IPS DF 6.9 (cell line): ENCODE measurements at places on chromosomes 2 and 18.
A peak's percentile ranks its signal among the peaks of the same experiment; 100 is the strongest.

GRCh38 chr2:119113489-119113770, 45.1 kb downstream of the C1QL2 start:
- H3K4me1 ChIP-seq = peaks cover 14% of the 10 kb centered on the region
- no peaks in the 10 kb centered on the region for H3K27me3 ChIP-seq
- H3K36me3 ChIP-seq = no peaks in the 10 kb centered on the region

DNA sequence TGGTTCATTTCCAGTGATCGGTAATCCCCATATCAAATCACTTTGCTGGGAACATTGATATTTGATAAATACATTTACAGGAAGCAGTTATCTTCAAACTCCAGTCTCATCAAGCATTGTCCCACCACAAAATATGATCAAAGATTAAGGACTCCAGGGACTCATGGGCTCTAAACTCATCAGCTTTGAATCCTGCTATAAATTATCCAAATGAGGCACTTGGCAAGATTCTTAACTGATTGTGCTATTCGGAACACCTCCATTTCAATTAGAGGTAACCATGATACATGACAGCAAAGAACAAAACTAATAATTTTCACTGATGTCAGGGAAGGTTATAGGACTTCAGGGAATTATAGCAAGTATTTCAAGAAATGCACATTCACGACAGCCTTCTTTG, 1088.1 kb upstream of the PIK3C3 start:
- no peak overlapping the region for H3K4me3 ChIP-seq
- no peaks in the 10 kb centered on the region for H3K4me1 ChIP-seq
- H3K27me3 ChIP-seq = no peaks in the 10 kb centered on the region
- no peak overlapping the region for H3K27ac ChIP-seq
- no peaks in the 10 kb centered on the region for H3K36me3 ChIP-seq

DNA sequence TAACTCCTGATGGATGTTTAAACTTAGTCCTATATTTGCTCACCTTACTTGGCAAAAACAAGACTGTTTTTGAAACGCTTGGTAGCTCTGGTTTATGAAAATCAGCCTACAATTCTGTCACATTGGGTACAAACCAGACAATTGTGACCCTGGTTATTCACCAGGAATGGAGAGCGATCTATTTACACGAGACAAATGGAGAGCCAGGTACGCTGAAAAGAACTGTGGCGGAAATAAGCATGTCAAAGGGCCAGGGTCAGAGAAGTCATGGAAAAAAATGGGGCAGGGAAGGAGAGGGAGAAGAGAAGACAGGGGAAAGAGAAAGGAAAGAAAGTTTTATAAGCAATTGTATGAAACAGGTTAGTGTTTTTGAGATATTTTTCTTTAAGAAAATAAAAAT, 119.5 kb upstream of the ZFP36L2 start:
- H3K27me3 ChIP-seq = no peaks in the 10 kb centered on the region
- H3K4me1 ChIP-seq = peaks cover 5% of the 10 kb centered on the region; the same call in 1 of the 2 replicates
- no peak overlapping the region for H3K27ac ChIP-seq
- no peak overlapping the region for H3K4me3 ChIP-seq
- DNase-seq = peak; percentile 13
- H3K36me3 ChIP-seq = no peaks in the 10 kb centered on the region

DNA sequence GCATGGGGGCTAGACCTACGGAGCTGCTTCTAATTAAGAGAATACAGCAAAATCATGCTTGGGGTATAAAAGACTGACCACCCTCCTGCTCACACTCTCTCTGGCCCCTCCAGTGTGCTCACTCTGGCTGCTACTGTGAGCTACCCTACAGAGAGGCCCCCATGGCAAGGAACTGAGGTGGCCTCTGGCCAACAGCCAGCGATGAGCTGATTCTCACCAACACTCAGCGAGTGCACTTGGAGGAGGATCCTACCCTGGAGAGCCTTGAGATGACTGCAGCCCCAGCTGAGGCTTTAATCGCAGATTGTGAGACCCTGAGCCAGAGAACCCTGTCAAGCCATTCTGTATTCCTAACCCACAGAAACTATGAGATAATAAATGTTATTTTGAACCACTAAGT, 88.2 kb downstream of the GFPT1 start:
- H3K27me3 ChIP-seq = no peaks in the 10 kb centered on the region
- H3K27ac ChIP-seq = no peak overlapping the region
- no peaks in the 10 kb centered on the region for H3K36me3 ChIP-seq

DNA sequence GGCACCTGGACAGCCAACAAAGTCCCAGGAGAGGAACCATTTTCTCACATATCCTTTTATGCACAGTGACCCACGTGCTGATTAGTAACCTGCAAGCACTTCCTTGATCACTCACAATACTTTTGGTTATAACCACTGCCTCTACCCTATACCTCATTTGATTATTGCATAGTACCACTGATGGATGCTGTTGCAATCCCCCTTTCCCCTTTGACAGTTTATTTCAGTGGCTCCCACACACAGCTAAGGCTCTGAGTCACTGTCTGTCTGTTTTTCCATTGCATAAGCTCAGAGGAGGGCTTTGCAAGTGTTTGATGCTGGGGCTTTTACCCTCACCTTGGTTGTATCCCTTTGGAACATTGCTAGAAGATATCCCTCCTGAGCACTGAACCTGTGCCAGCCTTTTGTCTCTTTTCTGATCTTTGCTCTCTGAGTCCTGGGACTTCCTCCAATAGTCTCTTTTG, 101.7 kb upstream of the RBBP8 start:
- no peak overlapping the region for H3K27ac ChIP-seq
- H3K4me3 ChIP-seq = no peak overlapping the region
- DNase-seq = no peak
- H3K4me1 ChIP-seq = peaks cover 1% of the 10 kb centered on the region; the same call in 1 of the 2 replicates
- no peaks in the 10 kb centered on the region for H3K36me3 ChIP-seq
- H3K27me3 ChIP-seq = no peaks in the 10 kb centered on the region

GRCh38 chr18:470661-471501, 29.6 kb downstream of the COLEC12 start:
- H3K4me1 ChIP-seq = peaks cover 1% of the 10 kb centered on the region; the same call in 1 of the 2 replicates
- no peak overlapping the region for H3K27ac ChIP-seq
- no peak overlapping the region for H3K4me3 ChIP-seq
- DNase-seq = no peak
- no peaks in the 10 kb centered on the region for H3K27me3 ChIP-seq

DNA sequence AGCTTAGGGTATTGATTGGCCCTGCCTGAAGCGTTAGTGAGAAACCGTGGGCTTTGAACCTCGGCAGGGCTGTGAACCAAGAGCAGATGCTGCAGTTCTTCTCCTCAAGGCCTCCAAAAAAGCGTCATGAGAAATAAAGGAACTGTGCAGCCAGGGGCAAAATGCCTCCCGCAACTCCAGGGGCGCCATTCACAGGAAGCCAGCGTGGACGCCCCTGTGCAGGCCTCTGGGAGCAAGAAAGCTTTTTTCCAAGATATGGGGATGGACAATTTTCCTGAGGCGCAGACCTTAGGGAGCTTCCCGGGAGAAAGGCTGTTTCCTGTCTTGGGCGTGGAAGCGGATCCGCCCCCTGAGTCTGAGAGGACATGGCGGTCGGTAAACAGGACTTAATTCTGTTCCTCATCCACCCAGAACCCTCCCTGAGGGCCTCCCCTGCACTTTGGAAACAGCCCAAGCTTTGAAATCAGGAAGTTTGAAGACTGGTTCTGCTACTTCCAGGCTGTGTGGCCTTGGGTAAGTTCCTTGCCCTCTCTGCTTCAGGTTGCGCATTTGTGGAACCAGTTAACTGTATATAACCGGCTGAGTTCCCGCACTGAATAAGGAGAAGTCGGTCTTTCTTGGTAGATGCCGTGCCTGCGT, 29.6 kb upstream of the CABLES1 start:
- H3K4me3 ChIP-seq = no peak overlapping the region
- no peak for DNase-seq
- H3K27ac ChIP-seq = no peak overlapping the region
- H3K27me3 ChIP-seq = no peaks in the 10 kb centered on the region

DNA sequence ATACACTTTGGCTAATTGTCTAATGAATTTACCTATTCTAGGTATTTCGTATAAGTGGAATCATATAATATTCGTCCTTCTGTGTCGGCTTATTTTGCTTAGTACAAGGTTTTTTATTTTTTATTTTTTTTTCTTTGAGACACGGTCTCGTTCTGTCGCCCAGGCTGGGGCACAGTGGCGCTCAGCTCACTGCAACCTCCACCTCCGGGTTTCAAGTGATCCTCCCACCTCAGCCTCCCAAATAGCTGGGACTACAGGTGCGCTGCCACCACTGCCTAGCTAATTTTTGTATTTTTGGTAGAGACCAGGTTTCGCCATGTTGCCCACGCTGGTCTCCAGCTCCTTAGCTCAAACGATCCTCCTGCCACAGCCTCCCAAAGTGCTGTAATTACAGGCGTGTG, 38.2 kb downstream of the PCBP1 start:
- H3K27ac ChIP-seq = no peak overlapping the region
- no peaks in the 10 kb centered on the region for H3K36me3 ChIP-seq
- DNase-seq = no peak
- no peaks in the 10 kb centered on the region for H3K27me3 ChIP-seq
- peaks cover 2% of the 10 kb centered on the region; the same call in 1 of the 2 replicates for H3K4me1 ChIP-seq
- no peak overlapping the region; the same call in 1 of the 2 replicates for H3K4me3 ChIP-seq

DNA sequence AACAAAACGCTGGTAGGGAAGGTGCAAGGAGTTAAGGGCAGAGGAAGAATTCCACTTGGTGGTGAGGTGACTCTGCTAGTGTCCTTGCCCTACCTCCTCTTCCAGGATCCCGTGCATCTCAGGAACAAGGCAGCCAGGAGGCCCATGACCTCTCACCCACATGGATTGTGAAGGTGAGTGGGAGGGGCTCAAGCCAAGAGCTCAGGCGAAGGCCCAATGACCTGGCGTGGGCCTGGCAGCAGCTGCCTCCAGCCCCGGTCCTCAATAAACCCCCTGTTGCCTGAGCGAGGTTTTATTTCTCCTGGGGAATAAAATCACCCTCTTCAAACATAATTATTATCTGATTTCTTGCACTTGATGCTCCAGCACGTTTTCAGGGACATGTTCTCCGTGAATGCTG, 28.2 kb downstream of the LAMA1 start:
- no peaks in the 10 kb centered on the region for H3K4me1 ChIP-seq
- no peaks in the 10 kb centered on the region for H3K27me3 ChIP-seq
- no peak for DNase-seq
- no peaks in the 10 kb centered on the region for H3K36me3 ChIP-seq
- no peak overlapping the region for H3K27ac ChIP-seq
- H3K4me3 ChIP-seq = no peak overlapping the region

GRCh38 chr2:12897181-12897580, 180.4 kb downstream of the TRIB2 start:
- H3K27me3 ChIP-seq = no peaks in the 10 kb centered on the region
- no peak overlapping the region for H3K27ac ChIP-seq
- no peak for DNase-seq
- no peak overlapping the region for H3K4me3 ChIP-seq
- no peaks in the 10 kb centered on the region for H3K4me1 ChIP-seq
- no peaks in the 10 kb centered on the region for H3K36me3 ChIP-seq

GRCh38 chr18:11289248-11289647, 139.9 kb upstream of the PIEZO2 start:
- no peak overlapping the region for H3K4me3 ChIP-seq
- DNase-seq = no peak
- no peaks in the 10 kb centered on the region for H3K27me3 ChIP-seq
- H3K4me1 ChIP-seq = no peaks in the 10 kb centered on the region

DNA sequence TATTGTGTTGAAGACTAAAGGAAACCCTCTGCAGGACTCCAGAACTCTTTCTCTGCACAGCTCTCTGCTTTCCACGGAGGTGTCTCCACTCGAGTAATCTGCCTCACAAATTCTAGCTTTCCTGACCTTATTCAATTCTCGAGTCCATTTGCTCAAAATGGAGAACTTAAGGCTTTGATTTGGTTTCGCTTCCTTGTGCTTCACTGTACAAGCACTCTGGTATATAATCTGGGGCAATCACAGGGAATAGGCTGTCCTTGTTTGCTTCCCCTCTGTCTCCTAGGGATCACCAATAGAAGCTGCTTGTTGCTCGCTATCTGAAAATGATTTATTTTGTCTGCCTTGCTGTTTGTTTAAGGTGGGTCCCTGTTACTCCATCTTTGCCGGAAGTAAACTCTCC, 129.1 kb upstream of the DOCK10 start:
- H3K4me3 ChIP-seq = no peak overlapping the region
- DNase-seq = no peak
- no peak overlapping the region for H3K27ac ChIP-seq
- no peaks in the 10 kb centered on the region for H3K4me1 ChIP-seq

GRCh38 chr18:68676913-68677312, 38.0 kb downstream of the TMX3 start:
- H3K4me3 ChIP-seq = no peak overlapping the region
- no peaks in the 10 kb centered on the region for H3K27me3 ChIP-seq
- no peaks in the 10 kb centered on the region for H3K4me1 ChIP-seq
- no peak overlapping the region for H3K27ac ChIP-seq
- H3K36me3 ChIP-seq = peaks cover 4% of the 10 kb centered on the region; the same call in 1 of the 2 replicates

- no peak overlapping the region for H3K27ac ChIP-seq
- no peak overlapping the region for H3K4me3 ChIP-seq
- H3K36me3 ChIP-seq = no peaks in the 10 kb centered on the region
- 0 out of 2 replicates have a peak, but pooled peaks cover 1% of the 10 kb centered on the region for H3K4me1 ChIP-seq
Observed at GRCh38 chr2:143949121-143949848, 570.6 kb downstream of the ZEB2 start.

- no peak overlapping the region for H3K27ac ChIP-seq
- H3K27me3 ChIP-seq = no peaks in the 10 kb centered on the region
- no peaks in the 10 kb centered on the region for H3K36me3 ChIP-seq
- no peak overlapping the region for H3K4me3 ChIP-seq
- no peak for DNase-seq
Observed at GRCh38 chr2:237131749-237132533, 46.3 kb downstream of the COPS8 start.

GRCh38 chr18:70072678-70073077, 125.0 kb upstream of the CD226 start:
- H3K36me3 ChIP-seq = no peaks in the 10 kb centered on the region
- H3K27ac ChIP-seq = no peak overlapping the region
- no peak overlapping the region for H3K4me3 ChIP-seq
- H3K4me1 ChIP-seq = no peaks in the 10 kb centered on the region

- DNase-seq = peak; percentile 39
- peaks cover 1% of the 10 kb centered on the region; the same call in 1 of the 2 replicates for H3K4me1 ChIP-seq
- H3K4me3 ChIP-seq = no peak overlapping the region
- H3K27ac ChIP-seq = no peak overlapping the region
- H3K36me3 ChIP-seq = no peaks in the 10 kb centered on the region
Observed at GRCh38 chr2:63639344-63639743, 50.6 kb downstream of the MDH1 start.

GRCh38 chr2:46876741-46877384, 38.7 kb downstream of the MCFD2 start:
- DNase-seq = no peak
- no peak overlapping the region for H3K27ac ChIP-seq
- H3K4me3 ChIP-seq = no peak overlapping the region

- no peak overlapping the region for H3K4me3 ChIP-seq
- no peak for DNase-seq
- no peaks in the 10 kb centered on the region for H3K4me1 ChIP-seq
- H3K36me3 ChIP-seq = no peaks in the 10 kb centered on the region
Observed at GRCh38 chr18:57655740-57656139, 34.1 kb upstream of the NARS1 start.

DNA sequence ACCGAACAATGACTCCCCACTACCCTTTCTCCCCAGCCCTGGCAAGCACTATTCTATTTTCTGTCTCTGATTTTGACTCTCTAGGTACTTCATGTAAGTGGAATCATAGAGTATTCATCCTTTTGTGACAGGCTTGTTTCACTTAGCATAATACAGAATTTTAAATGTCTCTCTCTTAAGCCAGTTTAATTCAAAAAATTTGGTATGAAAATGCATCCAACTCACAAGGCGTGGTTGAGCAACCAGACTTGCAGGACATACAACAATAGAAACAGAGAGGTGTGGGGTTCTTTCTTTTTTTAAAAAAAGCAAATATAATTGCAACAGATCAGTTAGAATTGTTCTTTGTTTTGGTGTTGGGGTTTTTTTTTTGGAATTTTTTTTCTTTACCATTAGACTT, 47.6 kb upstream of the TMEM87B start:
- DNase-seq = no peak
- H3K27me3 ChIP-seq = no peaks in the 10 kb centered on the region
- no peaks in the 10 kb centered on the region for H3K36me3 ChIP-seq
- no peak overlapping the region for H3K27ac ChIP-seq
- H3K4me3 ChIP-seq = no peak overlapping the region
- H3K4me1 ChIP-seq = no peaks in the 10 kb centered on the region
